ENCODE measurements at places on chromosomes 11 and 22.

GRCh38 chr11:119223856-119224255 lies 17.7 kb downstream of the CBL start:
- no peak for DNase-seq

DNA sequence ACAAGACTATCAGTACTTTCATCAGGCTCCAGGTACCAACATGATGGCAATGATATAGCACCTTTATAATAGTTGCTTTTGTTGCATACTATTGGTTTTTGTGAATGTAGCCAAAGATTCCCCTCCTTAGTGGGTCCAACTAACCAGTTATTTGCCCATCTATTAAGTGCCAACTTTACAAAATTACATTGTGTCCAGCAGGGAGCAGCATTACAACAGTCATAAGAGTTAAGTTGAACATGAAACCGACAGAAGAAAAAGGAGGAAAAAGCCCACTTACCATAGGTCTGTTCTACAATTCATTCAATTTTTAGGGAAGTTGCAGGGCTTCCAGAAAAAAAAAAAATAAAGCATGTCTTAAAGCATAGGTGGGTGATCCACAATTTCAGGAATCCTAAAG lies 21.6 kb downstream of the IMMP1L start:
- no peak for DNase-seq

DNA sequence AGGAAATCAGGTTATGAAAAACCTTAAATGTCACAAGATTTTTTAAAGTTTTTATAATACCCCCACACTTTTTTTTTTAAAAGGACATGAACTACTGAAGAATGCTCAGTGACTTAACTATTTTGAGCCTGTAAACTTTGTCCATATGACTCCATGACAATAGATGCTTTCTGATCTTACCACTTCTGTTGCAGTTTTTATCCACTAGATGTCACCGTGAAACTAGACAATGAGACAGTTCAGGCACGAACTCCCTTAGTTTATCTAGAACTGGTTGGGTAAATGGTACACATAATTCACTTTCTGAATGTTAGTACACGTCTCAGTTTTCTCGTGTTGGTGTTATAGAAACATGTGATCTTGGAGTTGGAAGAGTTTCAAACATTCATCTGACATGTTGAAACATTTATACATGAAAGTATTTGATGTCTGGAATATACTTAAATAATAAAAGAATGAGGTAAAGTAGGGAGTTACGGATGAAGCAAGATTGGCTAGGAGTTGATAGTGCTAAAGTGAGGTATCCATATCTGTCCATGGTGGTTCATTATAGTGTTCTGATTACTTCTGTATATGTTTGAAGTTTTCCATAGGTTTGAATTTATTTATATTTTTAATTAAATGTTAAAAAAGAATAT lies 8.1 kb downstream of the CCDC15 start:
- DNase-seq, result no peak

- no peak for DNase-seq
These were observed 2.3 kb upstream of the WEE1 start for GRCh38 chr11:9571071-9571762.

DNA sequence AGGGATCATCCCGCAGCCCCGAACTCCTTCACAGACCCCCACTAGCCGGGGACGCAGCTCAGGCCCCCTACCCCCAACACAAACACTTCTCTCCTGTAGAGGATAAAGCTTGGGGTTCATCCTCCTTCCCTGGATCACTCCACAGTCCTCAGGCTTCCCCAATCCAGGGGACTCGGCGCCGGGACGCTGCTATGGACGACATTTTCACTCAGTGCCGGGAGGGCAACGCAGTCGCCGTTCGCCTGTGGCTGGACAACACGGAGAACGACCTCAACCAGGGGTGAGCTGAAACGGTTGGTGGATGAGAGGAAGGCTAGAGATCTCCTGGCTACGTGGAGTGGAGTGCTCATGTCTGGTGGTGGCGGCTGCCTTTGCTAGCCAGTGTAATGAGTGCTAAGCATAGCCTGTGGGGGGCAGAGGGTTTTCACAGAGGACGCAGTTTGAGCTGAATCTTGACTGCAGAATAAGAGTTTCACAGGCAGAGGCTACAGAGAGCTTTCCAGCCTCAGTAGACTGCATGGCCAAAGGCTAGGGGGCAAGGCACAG lies 580 bp downstream of the ILK start:
- DNase-seq, result peak; percentile 34

DNA sequence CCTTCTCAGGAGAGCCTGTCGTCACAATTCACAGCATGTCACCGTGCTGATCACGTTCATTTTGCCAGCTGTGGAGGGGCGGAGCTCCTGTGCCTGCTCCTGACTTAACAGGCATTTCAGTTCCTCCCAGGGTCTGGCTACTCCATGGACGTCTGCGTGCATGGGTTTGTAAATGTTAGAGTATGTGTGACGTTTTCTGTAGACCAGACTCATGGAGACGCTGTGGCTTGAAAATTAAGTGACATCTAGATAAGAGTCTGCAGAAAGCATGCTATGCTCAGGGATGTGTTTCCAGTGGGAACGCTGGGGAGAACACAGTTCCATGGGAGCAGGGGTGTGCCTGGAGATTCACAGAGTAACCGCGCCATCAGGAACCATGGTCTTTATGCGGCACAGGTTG lies 804.0 kb downstream of the TBC1D22A start:
- no peak for DNase-seq

DNA sequence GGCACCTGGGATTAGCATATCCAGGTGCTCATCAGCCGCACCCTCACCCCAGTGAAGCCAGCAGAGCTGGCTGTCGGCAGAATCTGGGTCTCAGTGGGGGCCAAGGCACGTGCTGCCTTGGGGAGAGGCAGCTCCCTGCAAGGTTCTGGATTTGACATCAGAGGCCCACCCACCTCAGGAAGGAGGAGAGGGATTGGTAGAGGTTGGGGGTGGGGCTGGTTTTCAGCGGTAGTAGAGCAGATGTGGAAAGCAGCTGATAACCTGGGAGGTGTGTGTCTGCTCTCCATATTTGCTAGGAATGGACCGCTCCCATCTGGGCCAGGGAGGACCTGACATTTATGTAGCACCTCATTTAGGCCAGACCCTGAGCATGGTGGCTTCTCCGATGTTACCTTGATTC lies 147.5 kb downstream of the GRIK4 start:
- DNase-seq, result no peak

DNA sequence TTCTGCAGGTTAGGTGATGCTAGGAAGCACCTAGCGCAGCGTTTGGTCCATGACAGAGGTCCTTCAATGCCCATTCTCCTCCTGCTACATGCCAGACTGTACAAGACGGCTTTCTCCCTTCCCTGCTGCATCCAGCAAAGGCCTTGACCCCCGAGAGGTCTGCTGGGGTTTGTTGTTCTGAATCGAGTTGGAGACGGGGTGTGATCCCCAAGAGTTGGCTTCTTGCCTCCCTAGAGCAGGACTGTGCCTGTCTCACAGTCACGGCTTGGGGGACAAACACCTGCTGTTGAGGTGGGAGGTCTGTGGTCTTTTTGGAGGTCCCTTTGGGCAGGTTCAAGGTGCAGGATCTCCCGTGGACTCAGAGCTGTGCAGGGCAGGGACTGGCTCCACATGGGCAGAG lies 352.3 kb upstream of the B3GAT1 start:
- DNase-seq, result no peak
